CD4-positive, alpha-beta T cell treated with Interleukin-12 subunit alpha and Interleukin-12 subunit beta, for 1 hour (primary cell): ENCODE measurements at places on chromosomes 1 and 21.

DNA sequence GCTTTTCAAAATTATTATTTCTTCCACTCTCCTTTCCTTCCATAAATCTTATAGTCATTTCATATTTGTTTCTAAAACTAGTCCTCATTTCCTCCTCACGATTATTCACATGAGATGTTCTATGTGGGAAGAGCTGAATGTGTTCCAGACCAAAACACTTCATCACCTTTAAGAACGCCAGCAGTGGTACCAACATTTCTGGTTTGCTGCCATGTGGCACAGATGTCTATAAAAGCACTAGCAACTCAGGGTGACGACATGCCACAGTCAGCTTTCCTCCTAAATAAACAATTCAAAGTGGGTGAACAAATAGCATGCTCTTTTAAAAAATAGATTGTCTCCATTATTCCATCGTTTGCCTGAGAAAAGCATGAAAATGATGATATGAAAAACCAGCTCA is 1217.8 kb upstream of the ADGRL2 start:
- DNase-seq, result no peak

DNA sequence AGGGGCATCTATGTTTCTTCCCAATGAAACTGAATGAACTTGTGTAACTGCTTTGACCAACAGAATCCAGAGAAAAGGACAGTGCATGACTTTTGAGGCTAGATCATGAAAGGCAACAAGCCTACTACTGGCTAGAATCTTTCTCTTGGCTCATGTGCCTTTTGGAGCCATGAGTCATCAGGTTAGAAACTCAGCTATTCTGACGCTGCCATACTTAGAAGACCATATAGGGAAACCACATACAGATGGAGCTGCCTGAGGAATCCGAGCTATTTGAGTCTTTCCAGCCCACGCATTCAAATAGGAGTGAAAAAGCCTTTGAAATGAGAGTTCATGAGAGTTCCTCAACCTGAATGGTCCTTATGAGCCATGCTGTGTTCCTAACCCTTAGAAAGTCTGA is 738.5 kb upstream of the CHRM3 start:
- DNase-seq, result no peak

DNA sequence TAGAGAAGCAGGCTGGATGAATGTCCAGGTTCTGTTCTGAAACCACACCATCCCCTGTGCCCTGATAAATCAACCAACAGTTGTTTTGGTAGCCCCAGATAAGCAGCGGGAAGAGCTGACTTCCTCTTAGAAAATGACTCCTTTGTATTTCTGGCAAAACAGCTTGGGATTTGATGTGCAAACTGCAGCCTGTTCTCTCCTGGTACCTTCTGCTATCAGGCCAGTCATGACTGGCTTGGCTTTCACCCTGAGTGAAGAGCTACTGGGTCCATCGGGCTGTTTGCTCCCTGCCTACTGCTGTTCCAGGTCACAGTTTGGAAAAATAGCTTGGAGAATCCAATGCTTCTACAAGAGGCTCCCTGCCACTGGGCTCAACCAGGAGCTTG is 116.8 kb downstream of the DTL start:
- DNase-seq, result no peak

DNA sequence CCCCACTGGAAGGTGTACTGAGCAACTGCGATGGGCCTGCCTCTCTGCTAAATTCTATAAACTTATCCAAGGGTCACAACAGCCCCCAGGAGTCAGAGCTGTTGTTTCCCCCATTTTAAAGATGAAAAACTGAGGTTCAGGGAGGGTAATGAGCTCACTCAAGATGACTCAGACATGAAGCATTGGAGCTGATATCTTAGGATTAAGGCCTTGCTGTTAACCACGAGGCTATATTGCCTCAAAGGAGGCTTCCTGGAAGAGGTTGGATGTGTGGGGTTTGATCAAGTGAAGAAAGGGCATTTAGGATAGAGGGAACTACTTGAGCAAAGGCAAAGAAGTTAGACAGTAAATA is 6.7 kb downstream of the LDLRAP1 start:
- DNase-seq, result no peak

DNA sequence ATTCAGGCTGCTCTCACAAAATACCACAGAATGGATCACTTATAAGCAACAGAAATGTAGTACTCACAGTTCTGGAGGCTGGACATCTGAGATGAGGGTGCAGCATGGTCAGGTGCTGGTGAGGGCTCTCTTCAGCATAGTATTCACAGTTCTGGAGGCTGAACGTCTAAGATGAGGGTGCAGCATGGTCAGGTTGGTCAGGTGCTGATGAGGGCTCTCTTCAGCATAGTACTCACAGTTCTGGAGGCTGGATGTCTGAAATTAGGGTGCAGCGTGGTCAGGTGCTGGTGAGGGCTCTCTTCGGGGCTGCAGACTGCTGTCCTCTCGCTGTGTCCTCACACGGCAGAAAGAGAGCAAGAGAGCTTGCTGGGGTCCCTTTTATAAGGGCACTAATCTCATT is 17.1 kb downstream of the PDZK1IP1 start:
- no peak for DNase-seq

DNA sequence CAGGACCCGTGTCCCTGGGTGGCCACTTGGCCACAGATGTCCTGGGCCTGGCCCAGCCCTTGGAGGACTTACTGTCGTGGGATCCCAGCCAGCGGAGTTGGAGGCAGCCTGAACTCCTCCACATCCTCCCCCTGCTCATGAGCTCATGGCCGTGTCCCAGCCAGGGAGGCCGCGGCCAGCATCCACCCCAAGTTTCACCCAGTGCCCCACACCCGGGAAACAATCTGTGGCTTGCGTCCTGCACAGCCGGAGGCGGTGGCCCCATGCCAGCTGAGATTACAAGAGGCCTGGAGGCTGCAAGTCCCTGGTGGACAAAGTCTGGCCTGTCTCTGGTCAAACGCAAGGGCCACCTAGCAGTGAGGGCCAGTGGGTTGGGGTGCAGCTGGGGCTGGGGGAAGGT is 27.5 kb upstream of the TMEM52 start:
- DNase-seq, result no peak

DNA sequence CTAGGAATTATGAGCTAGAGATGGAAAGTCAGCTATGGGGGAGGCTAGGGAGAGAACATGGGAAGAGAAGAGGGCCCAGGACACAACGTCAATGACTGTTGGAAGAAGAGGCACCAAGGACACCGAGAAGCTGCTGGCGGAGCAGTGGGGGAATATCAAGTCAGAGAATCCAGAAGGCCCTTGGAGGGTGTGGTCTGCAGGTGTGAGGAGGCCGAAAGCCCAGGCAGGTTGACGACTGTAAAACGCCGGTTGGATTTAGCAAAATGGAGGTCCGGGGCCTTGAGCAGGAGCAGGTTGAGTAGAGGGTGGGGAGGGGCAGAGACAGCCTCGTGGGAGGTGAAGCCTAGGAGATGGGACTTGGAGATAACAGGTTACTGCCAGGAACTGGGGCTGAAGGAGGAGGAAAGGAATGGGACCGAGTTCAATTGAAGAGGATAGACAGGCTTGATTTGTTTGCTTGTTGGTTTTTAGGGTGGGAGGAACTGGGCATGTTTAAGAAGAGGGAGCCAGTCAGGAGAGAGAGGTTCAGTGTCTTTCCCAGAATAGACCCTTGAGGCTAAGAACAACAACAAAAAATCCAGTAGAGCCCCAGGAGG is 35.1 kb downstream of the EDN2 start:
- DNase-seq, result no peak

- no peak for DNase-seq
These were observed 134.2 kb downstream of the ROR1 start for GRCh38 chr1:63908016-63908415.

DNA sequence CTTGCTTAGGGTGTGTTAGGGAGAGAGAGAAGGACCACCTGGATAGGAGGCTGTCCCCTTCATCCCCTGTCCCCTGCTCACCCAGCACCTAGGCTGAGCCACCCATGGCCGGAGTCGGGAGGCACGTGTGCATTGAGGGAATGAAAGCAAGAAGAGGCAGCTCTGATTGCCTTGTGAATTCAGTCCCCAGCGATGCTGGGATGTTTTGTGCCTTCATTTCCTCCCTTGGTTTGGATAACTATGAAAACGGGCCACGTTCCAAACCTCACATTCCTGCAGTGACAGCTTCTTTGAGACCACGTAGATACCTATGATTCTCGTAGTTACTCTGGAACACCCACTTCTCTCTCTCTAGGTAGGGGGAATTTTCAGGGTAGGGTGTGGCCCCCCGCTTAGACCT is 67.1 kb downstream of the MAN1C1 start:
- no peak for DNase-seq

DNA sequence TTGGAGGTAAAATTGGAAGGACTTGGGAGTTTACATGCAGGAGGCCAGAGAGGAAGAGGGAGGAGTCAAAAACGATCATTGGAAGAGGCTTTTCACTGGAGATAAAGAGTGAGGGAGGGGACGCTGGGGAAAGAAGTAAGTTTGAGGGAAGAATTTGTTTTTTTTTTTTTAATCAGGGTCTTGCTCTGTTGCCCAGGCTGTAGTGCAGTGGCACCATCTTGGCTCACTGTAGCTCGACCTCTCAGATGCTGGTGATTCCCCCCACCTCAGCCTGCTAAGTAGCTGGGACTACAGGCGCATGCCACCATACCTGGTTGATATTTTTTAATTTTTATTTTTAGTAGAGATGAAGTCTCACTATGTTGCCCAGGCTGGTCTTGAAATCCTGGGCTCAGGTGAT is 1.2 kb upstream of the MROH7 start:
- DNase-seq, result no peak

DNA sequence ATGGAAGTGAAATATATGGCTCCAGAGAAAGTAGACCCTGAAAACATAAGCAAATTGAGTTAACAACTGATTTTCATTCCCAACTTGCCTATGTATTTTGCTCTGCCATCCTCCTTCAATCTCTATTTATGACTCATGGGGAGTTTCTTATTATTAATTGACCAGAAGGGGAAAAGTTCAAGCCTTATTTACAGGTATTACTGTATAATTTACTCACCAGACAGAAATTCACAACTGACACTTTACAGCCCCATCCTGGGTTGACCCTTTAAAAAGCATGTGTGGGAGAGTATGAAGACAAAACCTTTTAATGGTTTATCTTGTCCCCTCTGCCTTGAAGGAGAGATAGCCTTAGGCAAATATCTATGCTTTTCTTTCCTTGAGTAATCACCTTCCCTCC is 39.8 kb upstream of the C1orf53 start:
- no peak for DNase-seq

DNA sequence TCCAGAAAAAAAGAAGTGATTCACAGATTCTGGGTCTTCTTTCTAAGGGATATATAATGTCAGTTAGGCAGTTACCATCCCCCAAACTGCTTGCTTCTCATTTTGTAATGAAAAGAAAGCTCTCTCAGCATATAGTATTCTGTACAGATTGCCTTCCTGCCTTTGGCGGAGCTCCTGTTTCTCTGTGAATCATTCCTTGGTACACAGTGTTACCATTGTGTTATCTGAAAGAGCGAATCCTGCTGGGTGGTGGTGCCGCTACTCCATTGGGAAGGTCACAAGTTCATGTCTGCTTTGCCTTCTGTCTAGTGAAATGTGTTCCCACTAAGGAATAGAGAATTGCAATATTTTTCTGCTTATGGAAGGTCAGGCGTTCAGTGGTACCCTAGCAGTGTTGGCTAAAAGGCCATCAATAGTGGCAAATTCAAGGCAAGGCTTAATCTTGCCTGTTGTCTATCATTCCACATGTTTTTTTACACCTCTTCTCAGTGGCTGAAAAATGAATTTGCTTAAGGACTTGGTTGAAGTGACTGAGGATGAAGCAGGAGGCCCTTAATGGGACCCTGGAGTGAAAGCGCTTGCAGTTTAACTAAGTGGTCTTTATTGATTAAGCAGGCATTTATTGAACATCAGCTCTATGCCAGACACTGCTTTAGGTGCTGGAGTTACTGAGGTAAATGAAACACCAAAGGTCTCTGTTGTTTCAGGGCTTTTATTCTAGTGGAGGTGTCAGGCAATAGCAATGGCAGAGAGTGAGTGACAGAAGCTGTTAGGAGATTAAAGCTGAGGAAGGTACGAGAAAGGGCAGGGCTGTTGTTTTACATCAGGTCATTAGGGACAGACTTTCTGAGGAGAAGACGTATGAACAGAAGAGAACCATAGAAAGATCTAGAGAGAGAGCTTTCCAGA is 186.7 kb downstream of the PDE4B start:
- DNase-seq, result no peak

- DNase-seq, result no peak
These were observed 67.1 kb downstream of the CAMTA1 start for GRCh38 chr1:6852136-6852890.

- DNase-seq, result no peak
These were observed 63.1 kb downstream of the ACOT7 start for GRCh38 chr1:6330410-6330911.
